ENCODE measurements at places on chromosomes 7 and 10. TPM values are rescaled to one million over a fixed set of nuclear protein-coding genes. Genes with fewer than 3 reads are reported as not detected.
A peak's percentile ranks its signal among the peaks of the same experiment; 100 is the strongest.

- H3K4me1 ChIP-seq, result no peaks in the 10 kb centered on the region
- no peaks in the 10 kb centered on the region for H3K27me3 ChIP-seq
- H3K4me3 ChIP-seq, result no peak overlapping the region
- no peak overlapping the region for H3K27ac ChIP-seq
Observed at GRCh38 chr7:127239814-127240213, 12.9 kb downstream of the GRM8 start.

- H3K27ac ChIP-seq, result no peak overlapping the region
- H3K27me3 ChIP-seq, result no peaks in the 10 kb centered on the region
- no peaks in the 10 kb centered on the region for H3K36me3 ChIP-seq
- H3K4me3 ChIP-seq, result no peak overlapping the region
- peaks cover 8% of the 10 kb centered on the region for H3K4me1 ChIP-seq
- no peak for DNase-seq
Observed at GRCh38 chr10:96850825-96851224, 18.7 kb downstream of the LCOR start.

GRCh38 chr7:111752022-111752582 lies 189.8 kb upstream of the IMMP2L start:
- peak; percentile 16 for DNase-seq
- H3K36me3 ChIP-seq, result no peaks in the 10 kb centered on the region
- H3K27ac ChIP-seq, result no peak overlapping the region
- H3K4me3 ChIP-seq, result no peak overlapping the region

- H3K36me3 ChIP-seq, result no peaks in the 10 kb centered on the region
- H3K4me3 ChIP-seq, result no peak overlapping the region
- no peak for DNase-seq
- no peaks in the 10 kb centered on the region for H3K27me3 ChIP-seq
- H3K27ac ChIP-seq, result no peak overlapping the region
- no peaks in the 10 kb centered on the region for H3K4me1 ChIP-seq
Observed at GRCh38 chr10:92995509-92995908, 65.1 kb upstream of the CYP26C1 start.

DNA sequence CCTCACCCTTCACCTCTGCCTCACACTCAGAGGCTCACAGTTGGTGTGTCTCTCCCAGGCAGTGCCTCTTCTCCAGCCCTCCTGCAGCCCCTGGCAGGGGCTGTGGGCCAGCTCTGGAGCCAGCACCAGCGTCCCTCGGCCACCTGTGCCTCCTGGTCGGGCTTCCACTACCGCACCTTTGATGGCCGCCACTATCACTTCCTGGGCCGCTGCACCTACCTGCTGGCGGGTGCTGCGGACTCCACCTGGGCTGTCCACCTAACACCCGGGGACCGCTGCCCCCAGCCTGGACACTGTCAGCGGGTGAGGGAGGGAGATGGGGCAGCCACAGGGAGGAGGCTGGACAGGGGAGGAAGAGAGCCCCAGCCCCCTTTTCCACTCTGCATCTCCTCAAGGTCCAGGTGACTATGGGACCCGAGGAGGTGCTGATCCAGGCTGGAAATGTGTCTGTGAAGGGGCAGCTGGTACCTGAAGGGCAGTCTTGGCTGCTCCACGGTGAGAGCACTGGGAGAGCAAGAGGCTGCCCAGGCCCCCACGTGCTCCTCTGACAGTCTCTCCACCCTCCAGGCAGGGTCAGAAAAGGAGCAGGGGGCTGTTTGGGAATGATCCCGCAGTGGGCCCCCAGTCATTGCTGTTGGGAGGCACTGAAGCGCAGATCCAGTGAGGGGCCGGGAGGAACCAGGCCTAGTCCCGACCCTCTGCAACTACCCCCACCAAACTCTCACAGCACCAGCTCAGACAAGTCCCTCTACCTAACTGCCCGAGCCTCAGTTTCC lies 4.4 kb upstream of the ZNF467 start:
- no peak overlapping the region for H3K27ac ChIP-seq
- H3K36me3 ChIP-seq, result no peaks in the 10 kb centered on the region
- no peak for DNase-seq
- H3K27me3 ChIP-seq, result no peaks in the 10 kb centered on the region
- peaks cover 24% of the 10 kb centered on the region for H3K4me1 ChIP-seq

- no peak for DNase-seq
- H3K27me3 ChIP-seq, result no peaks in the 10 kb centered on the region
- H3K36me3 ChIP-seq, result no peaks in the 10 kb centered on the region
- no peaks in the 10 kb centered on the region for H3K4me1 ChIP-seq
Observed at GRCh38 chr10:95201736-95202135, 7.7 kb downstream of the ACSM6 start.

GRCh38 chr10:1651270-1651966 lies 85.9 kb downstream of the ADARB2 start:
- no peak overlapping the region for H3K4me3 ChIP-seq
- H3K4me1 ChIP-seq, result no peaks in the 10 kb centered on the region
- no peaks in the 10 kb centered on the region for H3K36me3 ChIP-seq
- H3K27me3 ChIP-seq, result no peaks in the 10 kb centered on the region
- no peak for DNase-seq

- peak; percentile 26 for DNase-seq
- H3K4me3 ChIP-seq, result no peak overlapping the region
- no peaks in the 10 kb centered on the region for H3K36me3 ChIP-seq
- peaks cover 4% of the 10 kb centered on the region for H3K27me3 ChIP-seq
- H3K27ac ChIP-seq, result no peak overlapping the region
Observed at GRCh38 chr7:151013733-151014497, 10.4 kb downstream of the ATG9B start.

DNA sequence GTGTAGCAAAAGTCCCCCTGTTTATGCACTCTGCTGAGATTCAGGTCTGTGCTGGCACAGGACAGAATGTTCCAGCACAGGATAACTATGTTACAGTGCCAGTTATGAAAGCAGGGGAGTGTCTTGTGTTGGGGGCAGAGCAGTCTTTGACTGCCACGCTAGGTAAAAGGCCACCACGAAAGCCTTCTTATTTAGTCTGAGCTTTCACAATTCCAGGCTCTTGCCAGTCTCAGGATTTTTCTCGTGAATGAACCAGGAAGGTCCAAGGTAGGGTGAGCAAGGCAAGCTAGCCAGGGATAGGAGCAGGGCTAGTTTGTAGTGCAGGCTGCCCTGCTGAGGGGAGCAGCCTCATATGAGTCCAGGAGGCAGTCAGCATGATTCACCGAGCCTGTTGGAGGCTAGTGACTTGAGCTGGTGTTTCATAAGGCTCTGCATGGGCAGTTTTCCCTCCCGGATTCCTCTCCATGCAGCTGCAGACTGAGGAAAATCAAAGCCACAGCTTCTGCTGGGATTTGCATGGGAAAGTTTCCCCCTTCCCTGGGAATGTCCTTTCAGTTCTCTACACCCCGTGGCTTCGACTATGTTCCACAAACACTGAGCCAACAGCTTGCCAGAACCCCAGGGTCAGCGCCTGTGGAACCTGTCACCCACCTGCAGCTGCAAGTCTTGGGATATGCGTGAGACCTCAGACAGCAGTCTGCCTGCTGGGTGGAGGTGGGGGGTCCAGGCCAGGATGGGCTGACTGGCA lies 112.3 kb downstream of the JCAD start:
- H3K27me3 ChIP-seq, result no peaks in the 10 kb centered on the region
- H3K4me3 ChIP-seq, result no peak overlapping the region
- peak; percentile 58 for DNase-seq
- H3K4me1 ChIP-seq, result peaks cover 43% of the 10 kb centered on the region
- H3K36me3 ChIP-seq, result no peaks in the 10 kb centered on the region

Gene ZP3
- 1.0 TPM for total RNA-seq

Gene TAS2R41
- total RNA-seq, result not detected

Gene PIP
- total RNA-seq, result not detected

Gene PLXNA4
- total RNA-seq, result 3.4 TPM

Gene EPDR1
- 66.9 TPM for total RNA-seq

Measured in thyroid gland (tissue), 4 donors.